ENCODE measurements at places on chromosomes 6 and 20. TPM values are rescaled to one million over a fixed set of nuclear protein-coding genes. Genes with fewer than 3 reads are reported as not detected.

The MAP3K5 gene
- total RNA-seq: 1.0 TPM

The AGER gene
- 9.2 TPM for total RNA-seq

The TMEM244 gene
- total RNA-seq: not detected

The BFSP1 gene
- not detected for total RNA-seq

The ADGRG6 gene
- not detected for total RNA-seq

The DEF6 gene
- 31.3 TPM for total RNA-seq

The DLK2 gene
- total RNA-seq: 3.1 TPM

The ATP9A gene
- total RNA-seq: 0.04 TPM

The TNFRSF6B gene
- total RNA-seq: 2.5 TPM

The CAPN11 gene
- total RNA-seq: not detected

DNA sequence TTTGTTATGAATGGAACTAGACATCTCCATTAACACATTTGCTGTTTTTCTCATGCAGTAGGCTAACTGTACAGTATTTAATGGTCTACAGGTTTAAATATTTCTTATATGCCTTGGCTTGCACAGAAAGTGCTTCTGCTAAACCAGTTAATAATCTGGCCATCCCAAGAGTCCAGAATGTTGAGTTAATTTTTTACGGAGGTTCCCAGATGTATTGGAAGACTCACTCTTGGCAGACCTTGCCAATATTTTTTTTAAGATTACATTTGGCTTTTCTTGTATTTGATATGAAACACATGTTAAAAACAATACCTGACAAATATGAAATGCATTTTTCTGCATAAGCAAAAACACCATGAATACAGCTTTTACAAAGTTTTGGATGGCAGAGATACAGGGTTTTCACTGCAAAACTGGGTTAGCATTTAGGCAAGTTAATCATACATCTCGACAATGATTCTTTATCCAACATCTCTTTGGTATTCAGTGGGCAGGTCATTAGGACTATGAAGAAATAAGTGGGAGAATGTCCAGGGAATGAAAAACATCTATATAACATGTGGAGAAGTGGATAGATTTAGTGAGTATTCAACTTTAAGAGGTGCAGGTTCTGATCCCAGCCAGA, 94.0 kb downstream of the SGK1 start:
- H3K27me3 ChIP-seq: no peaks in the 10 kb centered on the region
- DNase-seq: no peak
- H3K4me1 ChIP-seq: no peaks in the 10 kb centered on the region
- no peak overlapping the region for H3K27ac ChIP-seq
- no peak overlapping the region for H3K4me3 ChIP-seq

GRCh38 chr20:48600470-48600945, 227.3 kb downstream of the PREX1 start:
- no peaks in the 10 kb centered on the region for H3K36me3 ChIP-seq
- no peaks in the 10 kb centered on the region for H3K27me3 ChIP-seq
- no peak for DNase-seq
- H3K4me3 ChIP-seq: no peak overlapping the region
- H3K27ac ChIP-seq: no peak overlapping the region

- no peak overlapping the region for H3K4me3 ChIP-seq
- H3K27me3 ChIP-seq: no peaks in the 10 kb centered on the region
- no peaks in the 10 kb centered on the region for H3K36me3 ChIP-seq
These were observed 125.3 kb upstream of the NOX3 start for GRCh38 chr6:155580904-155581303.

DNA sequence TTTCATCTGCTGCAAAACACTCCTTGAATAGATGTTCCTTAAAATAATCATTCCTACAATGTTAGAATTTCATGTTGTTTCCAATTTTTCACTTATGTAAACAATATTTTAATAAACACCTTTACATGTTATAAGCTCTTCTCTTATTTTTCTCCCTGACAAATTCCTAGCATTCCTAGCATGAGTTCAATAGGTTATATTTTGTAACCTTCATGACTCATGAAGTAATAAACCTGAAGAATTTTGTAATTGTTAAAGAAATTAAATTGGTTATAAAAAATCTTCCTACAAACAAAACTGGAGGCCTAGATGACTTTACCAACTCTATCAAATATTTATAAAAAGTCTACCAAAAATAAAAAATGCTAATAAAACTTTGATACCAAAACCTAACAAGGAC, 66.3 kb downstream of the NT5E start:
- no peaks in the 10 kb centered on the region for H3K4me1 ChIP-seq
- no peaks in the 10 kb centered on the region for H3K27me3 ChIP-seq
- H3K4me3 ChIP-seq: no peak overlapping the region
- H3K27ac ChIP-seq: no peak overlapping the region
- DNase-seq: no peak

DNA sequence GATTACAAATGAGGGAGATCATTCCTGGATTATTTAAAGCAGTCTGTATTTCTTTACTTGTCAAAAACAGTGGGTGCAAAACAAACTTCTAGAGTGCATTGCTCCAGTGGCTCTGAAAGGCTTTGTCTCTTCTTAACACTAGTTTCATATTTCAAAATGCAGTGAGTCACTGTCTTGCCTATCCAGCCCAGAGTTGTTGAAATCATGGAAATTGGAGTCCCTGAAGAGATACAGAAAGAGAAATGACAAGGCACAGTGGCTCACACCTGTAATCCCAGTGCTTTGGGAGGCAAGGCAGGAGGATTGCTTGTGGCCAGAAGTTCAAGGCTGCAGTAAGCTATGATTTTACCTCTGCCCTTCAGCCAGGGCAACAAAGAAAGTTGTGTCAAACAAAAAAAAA, 11.3 kb downstream of the SLC2A12 start:
- no peak for DNase-seq
- H3K27ac ChIP-seq: no peak overlapping the region
- H3K36me3 ChIP-seq: no peaks in the 10 kb centered on the region
- no peaks in the 10 kb centered on the region for H3K27me3 ChIP-seq

DNA sequence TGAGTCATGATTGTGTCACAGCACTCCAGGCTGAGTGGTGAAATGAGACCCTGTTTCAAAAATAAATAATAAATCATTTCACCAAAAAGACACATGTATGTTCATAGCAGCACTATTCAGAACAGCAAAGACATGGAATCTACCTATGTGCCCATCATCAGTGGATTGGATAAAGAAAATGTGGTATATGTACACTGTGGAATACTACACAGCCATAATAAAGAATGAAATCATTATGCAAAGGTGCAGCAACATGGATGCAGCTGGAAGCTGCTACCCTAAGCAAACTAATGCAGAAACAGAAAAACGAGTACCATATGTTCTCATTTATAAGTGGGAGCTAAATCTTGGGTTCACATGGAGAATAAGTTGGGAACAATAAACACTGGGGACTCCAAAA, 33.1 kb downstream of the ZNF451 start:
- no peaks in the 10 kb centered on the region for H3K27me3 ChIP-seq
- H3K36me3 ChIP-seq: peaks cover 32% of the 10 kb centered on the region
- H3K4me1 ChIP-seq: peaks cover 18% of the 10 kb centered on the region
- DNase-seq: no peak

GRCh38 chr20:41406353-41406752, 39.7 kb upstream of the EMILIN3 start:
- peaks cover 10% of the 10 kb centered on the region for H3K36me3 ChIP-seq
- H3K27me3 ChIP-seq: no peaks in the 10 kb centered on the region
- no peak overlapping the region for H3K4me3 ChIP-seq

DNA sequence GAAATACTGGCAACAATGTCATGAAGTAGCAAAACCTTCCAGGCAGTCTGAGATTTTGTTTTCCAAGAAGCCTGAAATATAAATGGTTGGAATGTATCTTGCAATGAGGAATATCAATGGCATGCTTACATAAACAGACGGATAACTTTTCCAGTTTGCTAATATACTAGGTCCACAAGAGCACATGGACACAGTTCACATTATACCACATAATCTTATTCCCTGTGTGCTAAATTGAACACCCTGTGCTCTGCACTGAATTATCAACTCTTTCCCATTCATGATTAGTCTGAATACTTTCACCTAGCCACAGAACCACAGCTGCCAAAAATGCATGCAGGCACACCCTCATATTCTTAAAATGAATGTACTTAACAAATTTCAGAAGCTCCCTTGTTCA, 274.3 kb downstream of the COL12A1 start:
- no peak overlapping the region for H3K4me3 ChIP-seq
- DNase-seq: no peak
- no peak overlapping the region for H3K27ac ChIP-seq
- no peaks in the 10 kb centered on the region for H3K36me3 ChIP-seq
- no peaks in the 10 kb centered on the region for H3K4me1 ChIP-seq

- H3K4me1 ChIP-seq: peaks cover 17% of the 10 kb centered on the region
- no peaks in the 10 kb centered on the region for H3K36me3 ChIP-seq
- no peaks in the 10 kb centered on the region for H3K27me3 ChIP-seq
- H3K4me3 ChIP-seq: no peak overlapping the region
These were observed 67.5 kb downstream of the JARID2 start for GRCh38 chr6:15313367-15313766.

GRCh38 chr6:167244064-167244960, 46.8 kb upstream of the UNC93A start:
- H3K36me3 ChIP-seq: no peaks in the 10 kb centered on the region
- H3K4me1 ChIP-seq: no peaks in the 10 kb centered on the region
- no peak overlapping the region for H3K4me3 ChIP-seq
- no peaks in the 10 kb centered on the region for H3K27me3 ChIP-seq

- no peak overlapping the region for H3K27ac ChIP-seq
- H3K36me3 ChIP-seq: no peaks in the 10 kb centered on the region
- peaks cover 68% of the 10 kb centered on the region for H3K4me1 ChIP-seq
These were observed 29.0 kb downstream of the CHMP4B start for GRCh38 chr20:33840160-33840559.

DNA sequence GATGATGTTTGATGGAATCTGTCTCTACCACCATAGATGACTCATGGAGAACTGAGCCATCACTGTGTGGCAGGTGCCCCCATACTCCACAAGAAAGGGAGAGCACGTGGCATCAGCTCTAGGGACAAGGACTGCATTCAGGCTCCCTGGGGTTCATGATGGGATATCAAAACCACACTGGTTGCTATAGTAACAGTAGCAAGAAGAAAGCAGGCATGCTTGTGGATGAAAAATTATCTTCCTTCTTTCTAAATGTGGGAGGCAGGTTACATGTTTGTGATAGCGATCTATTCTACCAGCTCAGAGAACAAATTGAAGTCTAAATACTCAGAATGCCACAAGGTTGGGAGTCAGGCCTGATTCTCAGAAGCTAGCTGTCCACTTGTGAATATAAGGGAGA, 224.2 kb downstream of the ARHGAP18 start:
- H3K27ac ChIP-seq: no peak overlapping the region
- no peak for DNase-seq
- H3K4me1 ChIP-seq: peaks cover 4% of the 10 kb centered on the region
- no peaks in the 10 kb centered on the region for H3K27me3 ChIP-seq
- no peak overlapping the region for H3K4me3 ChIP-seq
- H3K36me3 ChIP-seq: no peaks in the 10 kb centered on the region

GRCh38 chr6:126548300-126548699, 208.4 kb downstream of the CENPW start:
- H3K27me3 ChIP-seq: no peaks in the 10 kb centered on the region
- H3K27ac ChIP-seq: no peak overlapping the region
- H3K36me3 ChIP-seq: no peaks in the 10 kb centered on the region
- no peak for DNase-seq
- no peak overlapping the region for H3K4me3 ChIP-seq

DNA sequence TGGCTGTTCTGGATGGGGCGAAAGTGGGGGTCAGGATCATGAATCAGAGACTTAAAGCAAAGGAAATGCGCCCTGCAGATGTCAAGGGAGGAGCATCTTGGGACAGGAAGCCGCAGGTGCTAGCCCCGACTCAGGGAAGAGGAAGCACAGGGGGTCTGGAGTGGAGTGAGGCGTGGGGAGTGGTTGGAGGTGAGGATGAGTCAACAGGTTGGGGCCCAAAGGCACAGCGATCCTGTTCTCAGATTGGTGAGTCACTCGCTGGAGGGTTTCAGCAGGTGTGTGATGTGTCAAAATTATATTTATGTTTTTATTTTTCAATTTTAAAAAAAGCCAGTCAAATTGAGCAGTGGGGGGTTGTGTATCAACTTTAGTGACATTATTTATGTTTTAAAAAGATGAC, 19.0 kb downstream of the PACSIN1 start:
- no peaks in the 10 kb centered on the region for H3K27me3 ChIP-seq
- no peak overlapping the region for H3K4me3 ChIP-seq
- no peak for DNase-seq
- H3K36me3 ChIP-seq: no peaks in the 10 kb centered on the region
- H3K27ac ChIP-seq: no peak overlapping the region

- no peaks in the 10 kb centered on the region for H3K36me3 ChIP-seq
- no peaks in the 10 kb centered on the region for H3K27me3 ChIP-seq
- no peaks in the 10 kb centered on the region for H3K4me1 ChIP-seq
- no peak overlapping the region for H3K27ac ChIP-seq
These were observed 164.7 kb upstream of the RIMS1 start for GRCh38 chr6:71721642-71722041.

GRCh38 chr20:51084593-51085377, 61.9 kb upstream of the KCNG1 start:
- no peaks in the 10 kb centered on the region for H3K27me3 ChIP-seq
- no peaks in the 10 kb centered on the region for H3K36me3 ChIP-seq
- no peak overlapping the region for H3K27ac ChIP-seq
- H3K4me3 ChIP-seq: no peak overlapping the region
- DNase-seq: no peak
- H3K4me1 ChIP-seq: no peaks in the 10 kb centered on the region

DNA sequence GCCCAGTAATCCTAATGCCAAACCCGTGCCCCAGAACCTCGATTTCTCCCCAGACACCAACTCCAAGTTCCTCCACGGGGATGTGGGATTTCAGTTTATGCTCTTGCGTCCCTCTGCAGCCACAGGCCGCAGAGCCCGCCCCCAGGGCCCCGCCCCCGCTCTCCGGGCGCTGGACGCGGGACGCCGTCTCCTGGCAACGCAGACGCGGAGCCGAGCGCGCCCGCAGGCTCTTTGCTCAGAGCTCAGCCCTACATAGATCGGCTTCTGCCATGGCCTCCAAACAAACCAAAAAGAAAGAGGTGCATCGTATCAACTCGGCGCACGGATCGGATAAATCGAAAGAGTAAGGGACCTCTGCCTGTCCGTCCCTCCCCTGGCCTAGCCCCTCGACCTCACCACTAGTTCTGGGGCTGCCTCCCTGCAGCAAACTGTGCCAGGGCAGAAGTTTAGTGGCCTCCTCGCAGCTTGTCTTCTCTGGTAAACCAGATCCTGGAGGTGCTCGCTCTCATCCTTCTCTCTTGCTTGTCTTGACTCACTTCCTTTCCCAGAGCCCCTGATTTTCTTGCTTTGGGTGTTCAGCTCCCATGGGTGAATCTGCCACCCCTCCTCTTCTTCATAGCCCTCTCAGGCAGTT, at the start of gene ADGB:
ADGB (plus strand) TSS at position 201 of the 634 bp plus-strand sequence; CDS start at position 270, 69 bp downstream.
- no peaks in the 10 kb centered on the region for H3K27me3 ChIP-seq
- no peak within 1 kb of the TSS for H3K4me3 ChIP-seq
- H3K36me3 ChIP-seq: no peaks in the 10 kb centered on the region
- H3K4me1 ChIP-seq: peaks cover 32% of the 10 kb centered on the region
- no peak for DNase-seq
- H3K27ac ChIP-seq: no peak within 1 kb of the TSS

GRCh38 chr6:503610-504362, 112.2 kb downstream of the IRF4 start:
- no peaks in the 10 kb centered on the region for H3K27me3 ChIP-seq
- no peak overlapping the region for H3K27ac ChIP-seq
- H3K36me3 ChIP-seq: no peaks in the 10 kb centered on the region
- no peak overlapping the region for H3K4me3 ChIP-seq
- DNase-seq: no peak

All from Karpas-422 (cell line).